ENCODE measurements at places on chromosomes 5 and 9.

DNA sequence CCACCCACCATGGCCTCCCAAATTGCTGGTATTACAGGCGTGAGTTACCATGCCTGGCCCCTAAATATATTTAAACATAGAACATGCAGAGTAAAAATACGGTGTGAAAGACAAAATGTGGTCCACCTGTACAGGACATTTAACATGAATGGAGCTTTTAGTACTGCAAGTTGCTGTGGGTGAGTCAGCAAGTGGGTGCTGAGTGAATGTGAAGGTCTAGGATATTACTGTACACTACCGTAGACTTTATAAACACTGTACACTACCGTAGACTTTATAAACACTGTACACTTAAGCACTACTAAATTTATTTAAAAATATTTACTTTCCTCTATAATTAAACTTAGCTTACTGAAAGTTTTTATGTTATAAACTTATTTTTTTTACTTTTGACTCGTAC, 317.8 kb downstream of the PRDM9 start:
- no peak for DNase-seq

DNA sequence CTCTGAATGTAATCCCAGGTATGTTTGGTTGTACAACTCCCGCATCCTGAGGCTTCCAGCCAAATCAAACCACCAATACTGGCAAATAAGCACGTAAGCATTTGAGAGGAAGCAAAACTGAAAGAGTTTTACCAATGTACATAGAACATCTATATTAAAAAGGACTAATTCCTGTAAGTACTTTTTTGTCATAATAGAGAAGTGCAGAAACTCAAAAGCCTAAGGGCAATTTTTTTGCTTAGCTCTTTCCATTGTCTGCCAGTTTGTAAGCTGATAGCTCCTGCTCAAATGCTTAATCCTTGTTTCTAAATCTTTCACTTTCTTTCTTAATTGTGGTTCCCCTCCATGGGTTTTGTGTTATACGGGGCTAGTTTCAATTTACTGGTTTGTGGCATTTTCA, 1151.8 kb downstream of the CDH12 start:
- no peak for DNase-seq

GRCh38 chr5:91111473-91112238, 271.5 kb downstream of the ARRDC3 start:
- no peak for DNase-seq

DNA sequence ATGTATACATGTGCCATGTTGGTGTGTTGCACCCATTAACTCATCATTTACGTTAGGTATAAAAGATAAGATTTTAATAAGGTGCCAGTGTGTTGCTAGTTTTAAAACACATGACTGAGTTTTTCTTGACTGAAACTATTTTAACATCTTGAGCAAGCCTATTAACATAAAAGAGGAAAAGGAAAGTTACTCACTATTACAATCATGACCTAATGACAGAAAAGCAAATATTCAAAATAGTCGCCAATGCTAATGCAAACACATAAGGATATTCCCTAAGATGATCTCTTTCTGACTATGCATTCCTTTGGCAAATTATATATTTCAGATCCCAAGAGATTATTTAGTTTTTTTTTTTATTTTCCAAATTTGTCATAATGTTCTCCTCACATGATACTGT, 5.8 kb upstream of the OR13C2 start:
- DNase-seq, result no peak

DNA sequence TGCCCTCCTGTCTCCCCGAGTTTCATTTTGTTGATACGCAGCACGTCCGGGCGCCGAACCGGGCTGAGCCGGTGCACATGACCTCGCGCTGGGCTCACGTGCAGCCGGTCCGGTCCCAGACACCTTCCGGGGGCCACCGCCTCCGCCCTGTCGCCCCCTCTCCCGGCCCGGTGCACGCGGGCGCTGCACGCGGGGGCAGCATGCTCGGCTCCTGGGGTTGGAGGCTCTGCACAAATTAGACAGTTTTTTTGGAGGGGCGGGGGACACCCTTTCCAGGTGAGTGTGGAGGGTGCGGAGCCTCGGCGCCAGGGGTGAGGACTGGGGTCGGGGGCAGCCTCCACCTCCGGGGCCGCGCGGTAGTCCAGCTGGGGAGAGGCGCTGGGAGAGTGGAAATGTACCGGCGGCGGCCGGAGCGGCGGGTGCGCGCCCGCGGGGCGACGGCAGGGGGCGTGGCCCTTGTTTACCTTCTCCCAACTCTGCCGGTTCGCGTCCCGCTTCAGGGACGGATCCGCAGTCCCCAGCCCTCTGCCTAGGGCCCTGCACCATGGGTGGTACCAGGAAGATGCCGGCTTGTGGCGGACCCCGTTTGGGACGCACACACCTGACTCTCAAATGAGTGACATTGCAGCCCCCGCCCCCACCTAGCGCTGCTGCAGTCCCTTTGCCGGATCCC, 1.1 kb downstream of the JADE2 start:
- DNase-seq, result no peak

- no peak for DNase-seq
Observed at GRCh38 chr5:113169720-113170119, 193.1 kb downstream of the DCP2 start.
